NCI-H524 treated with DMSO at 0.1 percent for 48 hours (cell line): ENCODE measurements at places on chromosomes 12 and 14.

DNA sequence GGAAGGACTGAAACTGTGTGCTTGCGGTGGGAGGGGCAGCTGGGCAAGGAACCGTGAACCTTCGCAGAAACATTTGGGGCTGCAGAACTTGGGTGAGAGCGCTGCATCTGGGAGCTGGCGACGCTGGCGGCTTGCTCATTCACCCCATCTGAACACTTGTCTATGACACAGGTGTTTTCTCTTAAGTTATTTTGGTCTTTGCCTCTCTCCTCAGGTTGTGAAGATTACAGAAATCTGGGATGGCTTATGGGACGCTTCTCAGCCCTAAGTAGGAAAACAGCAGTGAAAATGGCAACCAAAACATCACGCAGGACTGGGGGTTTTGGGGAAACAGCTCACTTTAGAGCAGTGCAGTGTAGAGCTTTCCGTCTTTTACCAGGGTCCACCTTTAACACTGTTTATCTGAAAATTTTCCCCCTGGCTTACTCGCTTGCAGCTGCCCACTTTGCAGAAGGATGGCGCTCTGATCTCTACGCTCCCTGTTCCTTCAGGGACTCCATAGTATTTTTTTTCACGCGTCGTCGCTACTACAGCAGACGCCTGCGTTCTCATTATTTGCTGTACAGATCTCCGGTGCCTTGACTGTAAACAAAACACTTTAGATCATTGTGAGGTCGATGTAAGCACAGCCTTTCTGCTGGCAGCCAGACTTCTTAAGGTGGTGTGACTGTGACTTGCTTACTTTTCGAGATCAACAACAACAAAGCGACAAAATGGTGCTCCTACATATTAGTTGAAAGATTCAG, 2.7 kb upstream of the CDKN1B start:
- DNase-seq = no peak

- DNase-seq = no peak
These were observed 36.8 kb upstream of the ALG10B start for GRCh38 chr12:38279756-38280155.

- DNase-seq = no peak
These were observed 537.4 kb downstream of the PRKD1 start for GRCh38 chr14:29390081-29390832.

- no peak for DNase-seq
These were observed 387.2 kb downstream of the BMP4 start for GRCh38 chr14:53569446-53569845.

- DNase-seq = no peak
These were observed 50.5 kb downstream of the TRAF3 start for GRCh38 chr14:102827716-102828115.

- DNase-seq = no peak
These were observed 19.3 kb downstream of the TRPV4 start for GRCh38 chr12:109813810-109814416.

DNA sequence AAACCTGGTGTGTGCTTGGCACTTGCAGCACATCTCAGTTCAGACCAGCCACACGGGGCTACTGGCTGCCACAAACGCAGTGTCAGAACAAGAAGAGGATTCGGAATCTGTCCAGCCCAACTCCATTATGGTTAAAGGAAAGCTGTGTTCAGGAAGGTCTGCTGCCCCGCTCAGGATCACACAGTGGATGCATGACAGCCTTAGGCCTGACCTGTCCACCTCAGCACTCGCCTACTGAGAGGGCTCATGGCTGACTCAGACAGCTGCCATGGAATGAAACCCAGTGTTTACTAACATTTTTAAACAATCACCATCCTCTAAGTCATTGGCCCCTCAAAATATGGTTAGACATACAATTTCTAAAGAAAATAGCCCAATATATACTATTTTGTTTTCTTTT, 5.6 kb upstream of the NIN start:
- DNase-seq = no peak

DNA sequence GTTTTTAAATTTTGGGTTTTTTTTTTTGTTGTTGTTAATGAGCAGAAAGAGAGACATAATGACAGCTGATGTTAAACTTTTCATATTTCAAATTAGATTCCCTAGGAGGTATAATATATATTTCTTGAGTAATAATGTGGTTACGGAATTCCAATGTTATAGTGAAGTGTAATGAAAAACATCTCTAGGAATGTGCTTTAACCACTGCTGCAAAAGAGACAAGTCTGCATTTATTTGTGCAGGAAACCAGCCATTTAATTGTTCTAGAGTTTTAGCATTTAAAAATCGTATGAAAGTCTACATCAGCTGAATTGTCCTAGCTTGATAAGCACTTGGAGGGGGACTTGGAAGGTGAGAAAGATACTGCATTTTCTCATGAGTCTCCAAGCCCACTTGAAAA, 14.3 kb downstream of the SERPINA10 start:
- DNase-seq = no peak

DNA sequence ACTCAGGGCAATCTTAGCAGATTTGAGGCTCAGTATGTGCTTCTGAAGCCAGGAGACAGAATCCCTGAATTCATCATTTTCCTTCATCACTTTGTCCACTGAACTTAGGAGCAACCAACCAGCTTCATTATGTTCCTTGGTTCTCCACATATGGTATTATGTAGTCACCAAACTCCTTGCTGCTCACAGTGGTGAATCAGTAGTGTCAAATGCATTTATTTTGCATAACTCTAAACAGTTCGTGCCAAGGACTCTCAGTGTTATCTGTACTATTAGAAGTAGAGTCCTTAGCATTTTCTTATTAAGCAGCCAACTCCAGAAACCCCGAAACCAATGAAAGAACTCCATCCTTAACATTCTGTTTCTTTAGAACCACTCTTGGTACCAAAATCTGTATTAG, 466.9 kb upstream of the RGS6 start:
- no peak for DNase-seq

GRCh38 chr12:61138415-61138759, 1121.8 kb upstream of the USP15 start:
- DNase-seq = no peak
